ENCODE measurements at places on chromosomes 7 and 10.

- DNase-seq = no peak
These were observed 213.8 kb downstream of the MGMT start for GRCh38 chr10:129680661-129681344.

DNA sequence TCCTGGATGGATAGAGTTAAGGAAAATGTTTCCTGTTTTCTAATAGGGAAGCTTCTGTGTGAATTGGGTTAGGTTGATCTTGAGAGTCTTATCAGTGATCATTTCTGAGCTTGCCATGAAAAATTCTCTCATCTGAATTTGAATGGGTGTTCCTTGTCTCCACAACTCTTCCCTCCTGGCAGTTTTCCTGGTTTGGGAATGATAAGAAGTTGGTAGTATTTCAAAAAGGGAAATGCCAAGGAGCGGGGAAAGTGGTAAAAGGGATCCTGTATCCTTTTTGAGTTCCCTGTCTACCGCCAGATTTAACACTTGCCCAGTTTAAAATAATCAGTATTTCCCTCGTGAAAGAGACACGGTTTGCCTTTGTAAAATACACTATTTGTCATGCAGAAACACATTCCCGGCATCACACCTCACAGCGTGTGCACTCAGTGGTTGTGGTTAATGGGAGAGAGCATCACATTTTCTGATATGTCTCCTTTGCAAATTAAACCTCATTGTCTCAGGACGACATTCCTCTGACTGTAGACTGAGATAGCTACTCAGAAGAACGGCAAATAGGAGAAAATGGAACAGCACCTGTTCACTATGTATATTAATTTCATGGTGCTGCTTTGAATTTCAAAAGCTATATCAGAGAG lies 113.2 kb upstream of the IFRD1 start:
- DNase-seq = no peak

DNA sequence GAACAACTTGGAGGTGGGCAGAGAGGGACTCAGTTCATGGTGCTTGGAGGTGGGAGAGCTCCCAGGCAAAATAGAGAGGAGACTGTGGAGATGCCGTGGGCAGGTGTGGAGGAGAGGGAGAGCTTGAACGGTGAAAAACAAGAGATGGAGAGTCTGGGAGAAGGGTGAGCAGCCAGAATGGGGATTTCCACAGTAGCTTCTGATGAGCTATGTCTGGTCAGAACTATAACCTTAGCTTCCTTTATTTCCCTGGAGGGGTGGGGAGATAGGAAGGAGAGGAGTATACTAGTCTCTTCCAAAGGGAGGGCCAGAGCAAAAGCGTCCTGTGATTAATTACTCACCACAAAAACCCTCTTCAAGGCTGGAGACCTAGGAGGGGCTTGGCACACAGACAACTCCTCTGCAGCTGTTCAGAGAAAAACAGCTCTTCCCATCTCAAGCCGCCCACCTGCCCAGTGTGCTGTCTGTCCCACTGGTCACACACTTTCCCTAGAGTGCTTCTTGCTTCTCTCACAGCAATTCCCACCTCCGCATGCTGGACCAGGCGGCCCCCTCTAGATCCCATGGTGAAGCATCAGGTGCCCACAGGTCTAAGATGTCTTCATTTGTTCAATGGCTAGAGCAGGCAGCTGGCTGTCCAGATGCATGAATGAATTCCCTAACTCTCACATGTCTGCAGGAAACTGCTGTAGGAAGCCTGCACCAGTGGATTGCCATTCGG lies 41.9 kb downstream of the TAS2R41 start:
- DNase-seq = peak; percentile 91

DNA sequence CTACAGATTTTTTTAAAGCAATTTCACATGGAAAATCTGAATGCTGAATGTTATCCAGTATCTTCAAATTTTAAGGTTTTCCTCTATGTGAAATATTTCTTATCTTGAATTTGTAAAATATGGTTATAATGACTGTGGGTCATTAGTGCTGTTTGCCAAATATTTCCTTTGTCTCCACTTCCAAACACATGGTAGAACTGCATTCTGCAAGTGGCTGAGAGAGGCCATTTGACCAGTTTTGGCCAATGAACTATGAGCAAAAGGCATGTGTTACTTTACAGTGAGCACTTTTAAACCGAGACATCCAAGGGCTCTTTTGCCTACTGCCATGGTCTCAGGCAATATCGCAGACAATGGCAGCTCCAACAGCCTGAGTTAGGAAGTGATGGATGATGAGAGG lies 117.2 kb upstream of the RSU1 start:
- no peak for DNase-seq

GRCh38 chr10:102139281-102140110 lies 6.7 kb downstream of the PPRC1 start:
- no peak for DNase-seq

DNA sequence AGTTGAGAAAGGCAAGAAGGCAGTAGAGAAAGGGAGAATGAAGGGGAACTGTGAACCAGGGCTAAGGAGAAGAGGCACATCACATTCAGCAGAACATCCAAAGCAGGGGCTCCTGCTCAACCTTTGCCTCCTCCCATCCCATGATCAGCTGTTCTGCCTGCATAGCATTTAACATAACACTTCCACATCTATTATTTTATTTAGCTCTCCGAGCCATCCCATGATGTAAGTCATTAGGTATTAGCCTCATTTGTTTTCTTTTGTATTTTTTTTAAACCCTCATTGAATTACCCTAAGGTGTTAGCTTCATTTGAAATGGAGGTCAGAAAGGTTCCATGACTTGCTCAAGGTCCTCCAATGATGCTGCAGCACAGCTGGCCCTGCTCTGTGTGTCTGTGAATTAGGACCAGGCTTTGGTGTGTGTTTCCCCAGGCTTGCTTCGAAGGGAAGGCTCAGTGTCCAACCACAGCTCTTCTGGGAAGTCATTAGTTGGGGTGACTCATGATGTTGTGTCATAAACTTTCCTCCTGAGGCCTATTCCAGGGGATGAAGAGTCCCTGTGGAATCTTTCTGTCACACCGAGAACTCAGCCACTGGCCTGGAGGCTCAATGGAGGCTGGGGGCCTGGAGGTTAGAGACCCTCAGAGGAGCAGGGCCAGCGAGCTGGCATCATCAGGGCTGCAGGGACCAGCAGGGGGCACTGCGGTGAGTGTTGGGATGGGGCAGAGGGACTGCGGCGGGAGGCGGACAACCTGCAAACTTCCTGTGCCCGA lies 16.5 kb downstream of the NPFFR1 start:
- peak; percentile 94 for DNase-seq

GRCh38 chr10:3480281-3480989 lies 304.6 kb downstream of the KLF6 start:
- no peak for DNase-seq

GRCh38 chr7:150951521-150951920 lies 26.6 kb downstream of the KCNH2 start:
- no peak for DNase-seq

GRCh38 chr10:104577163-104577562 lies 63.9 kb upstream of the SORCS3 start:
- no peak for DNase-seq

DNA sequence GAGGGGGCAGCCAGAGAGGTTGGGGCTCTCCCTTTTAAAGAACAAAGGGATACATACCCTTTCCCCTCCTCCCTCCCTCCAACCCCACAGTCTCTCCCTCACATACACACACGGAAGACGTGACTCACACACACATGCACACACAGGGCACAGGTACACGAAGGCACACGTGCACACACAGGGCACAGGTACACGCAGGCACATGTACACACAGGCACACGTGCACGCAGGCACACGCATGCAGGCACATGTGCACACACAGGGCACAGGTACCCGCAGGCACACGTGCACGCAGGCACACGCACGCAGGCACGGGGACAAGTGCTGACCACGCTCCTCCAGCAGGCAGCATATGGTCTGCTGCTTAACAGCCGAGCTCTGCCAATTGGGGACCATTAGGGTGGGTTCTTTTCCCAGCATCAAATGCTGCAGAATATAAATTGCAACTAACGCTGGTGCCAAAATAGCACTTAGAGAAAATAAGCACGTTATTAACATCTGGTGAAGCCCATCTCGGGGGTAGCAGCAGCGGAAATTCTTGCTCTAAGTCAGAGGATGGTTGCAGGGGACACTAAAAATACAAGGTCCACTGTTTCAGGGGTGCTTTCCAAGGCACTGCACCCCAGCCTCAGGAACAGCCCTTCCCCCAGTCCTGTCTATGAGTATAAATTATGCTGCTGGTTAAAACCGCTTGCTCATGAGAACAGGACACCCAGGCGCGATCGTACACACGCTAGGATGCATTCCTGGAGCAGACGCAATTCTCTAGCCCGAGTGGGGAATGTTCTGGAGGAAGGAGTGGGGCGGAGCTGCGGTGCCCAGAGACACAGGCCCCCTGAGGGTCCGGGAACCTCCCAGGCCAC lies 55.2 kb upstream of the TNRC18 start:
- DNase-seq = peak; percentile 16

DNA sequence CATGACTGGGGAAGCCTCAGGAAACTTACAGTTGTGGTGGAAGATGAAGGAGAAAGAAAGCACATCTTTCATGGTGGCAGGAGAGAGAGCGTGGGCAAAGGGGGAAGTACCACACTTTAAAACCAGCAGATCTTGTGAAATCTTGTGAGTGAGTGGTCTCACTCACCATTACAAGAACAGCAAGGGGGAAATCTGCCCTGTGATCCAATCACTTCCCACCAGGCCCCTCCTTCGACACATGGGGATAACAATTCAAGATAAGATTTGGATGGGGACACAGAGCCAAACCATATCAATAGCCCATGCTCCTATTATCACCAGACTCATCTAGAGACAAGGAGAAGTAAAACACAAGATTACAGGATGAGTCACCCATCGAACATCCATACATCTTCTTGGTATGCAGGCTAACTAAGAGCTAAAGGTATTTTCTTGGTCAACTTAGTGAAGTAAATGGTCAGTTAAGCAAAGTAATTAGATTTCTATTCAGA lies 55.3 kb upstream of the YAE1 start:
- DNase-seq = peak; percentile 10

DNA sequence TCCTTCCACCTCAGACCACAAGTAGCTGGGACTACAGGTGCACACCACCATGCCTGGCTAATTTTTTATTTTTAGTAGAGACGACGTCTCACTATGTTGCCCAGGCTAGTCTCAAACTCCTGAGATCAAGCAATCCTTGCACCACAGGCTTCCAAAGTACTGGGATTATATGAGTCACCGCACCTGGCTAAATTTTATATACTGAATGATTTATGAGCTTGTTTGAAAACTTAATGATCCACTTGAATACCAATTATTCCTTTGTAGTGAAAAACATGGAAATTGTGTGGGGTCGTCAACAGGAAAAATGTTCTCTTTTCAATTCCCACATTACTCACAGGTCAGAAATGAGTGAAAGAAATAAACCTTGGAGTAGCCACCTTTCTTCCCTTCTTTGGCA lies 31.3 kb downstream of the RAPGEF5 start:
- DNase-seq = no peak

GRCh38 chr7:81839708-81840369 lies 70.0 kb upstream of the HGF start:
- DNase-seq = no peak

DNA sequence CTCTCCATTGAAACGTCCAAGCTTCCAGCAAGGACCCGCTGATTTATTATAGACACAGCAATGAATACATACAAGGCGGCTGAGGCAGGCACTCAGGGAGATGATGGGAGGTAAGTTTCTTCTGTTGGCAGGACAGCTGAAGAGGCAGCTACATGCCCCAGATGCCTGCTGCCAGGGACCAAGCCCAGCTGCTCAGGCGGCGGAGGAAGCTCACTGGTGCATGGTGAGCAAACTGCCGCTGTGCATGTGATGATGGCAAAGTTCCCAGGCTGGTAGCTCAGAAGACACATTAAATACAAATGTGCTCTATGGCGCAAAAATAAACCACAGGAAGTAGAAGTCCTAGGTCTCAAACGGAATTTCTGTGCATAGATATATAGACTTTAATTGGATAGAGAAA lies 2.3 kb downstream of the DNTT start:
- no peak for DNase-seq

DNA sequence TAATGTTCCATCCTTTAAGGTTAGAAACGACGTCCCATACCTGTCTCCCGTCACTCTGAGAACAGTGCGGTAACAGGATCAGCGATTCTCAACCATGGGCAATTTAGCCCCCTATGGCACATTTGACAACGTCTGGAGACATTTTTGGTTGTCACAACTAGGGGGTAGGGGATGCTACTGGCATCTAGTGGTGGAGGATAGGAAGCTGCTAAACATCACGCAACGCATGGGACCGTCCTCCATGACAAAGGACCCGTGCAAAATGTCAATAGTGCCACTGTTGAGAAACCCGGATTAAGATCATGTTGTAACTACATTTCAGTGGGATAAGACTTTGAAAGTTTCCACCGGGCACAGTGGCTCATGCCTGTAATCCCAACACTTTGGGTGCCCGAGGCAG lies 5.0 kb upstream of the PAXIP1 start:
- no peak for DNase-seq

- DNase-seq = no peak
These were observed 172.0 kb downstream of the PLXNA4 start for GRCh38 chr7:132404261-132404660.

GRCh38 chr10:35613597-35614226 lies 8.6 kb downstream of the GJD4 start:
- peak; percentile 37 for DNase-seq

DNA sequence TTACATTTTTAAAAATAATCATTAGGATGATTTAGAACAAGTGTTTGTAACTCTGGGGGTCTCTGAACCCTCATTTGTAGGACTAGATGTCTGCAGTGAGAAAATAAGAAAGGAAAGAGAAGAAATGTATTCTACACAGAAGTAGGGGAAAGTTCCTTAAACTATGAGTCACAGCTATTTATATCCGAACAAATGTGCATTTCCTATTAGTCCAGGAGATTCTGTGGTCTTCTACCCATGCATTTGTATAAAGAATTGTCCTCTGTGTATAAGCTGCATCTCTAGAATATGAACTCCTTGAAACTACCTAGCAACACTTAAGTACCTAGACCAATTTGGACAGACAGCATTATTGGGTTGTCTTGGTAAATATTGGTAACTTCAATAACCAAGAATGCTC lies 15.9 kb upstream of the CD36 start:
- peak; percentile 77 for DNase-seq

DNA sequence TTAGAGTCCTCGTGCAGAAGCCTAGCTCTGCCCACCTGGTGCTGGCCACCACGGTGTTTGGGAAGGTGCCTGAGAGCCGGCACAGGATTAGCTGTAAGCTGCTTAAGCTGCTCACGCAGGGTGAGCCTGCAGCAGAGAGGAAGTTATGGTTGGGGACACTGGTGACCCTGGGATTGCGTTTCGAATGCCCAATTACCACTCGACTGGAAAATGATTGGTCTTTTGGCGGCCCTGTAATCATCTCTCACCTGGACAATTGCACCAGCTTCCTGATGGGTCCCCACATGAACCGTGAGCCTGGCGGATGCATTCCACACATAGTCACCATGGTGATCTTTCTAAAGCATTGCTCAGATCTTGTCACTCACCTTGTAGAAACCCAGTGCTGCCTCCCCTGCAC lies 442.3 kb upstream of the ZMIZ1 start:
- DNase-seq = no peak

DNA sequence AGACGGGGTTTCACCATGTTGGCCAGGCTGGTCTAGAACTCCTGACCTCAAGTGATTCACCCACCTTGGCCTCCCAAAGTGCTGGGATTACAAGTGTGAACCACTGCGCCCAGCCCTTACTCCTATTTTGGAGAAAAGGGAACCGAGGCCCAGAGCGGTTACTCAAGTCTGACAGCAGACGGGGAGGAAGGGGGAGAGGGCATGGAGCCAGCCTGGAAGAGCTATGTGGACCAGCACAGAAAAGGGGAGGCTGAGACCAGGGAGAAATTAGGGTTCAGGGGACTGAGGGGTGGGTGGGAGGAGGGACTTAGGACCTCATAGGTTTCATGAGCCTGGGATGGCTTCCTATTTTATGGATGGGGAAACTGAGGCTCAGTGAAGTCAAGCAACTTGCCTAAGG lies 1.5 kb downstream of the SFRP5 start:
- no peak for DNase-seq

GRCh38 chr7:19957664-19958063 lies 184.2 kb upstream of the TMEM196 start:
- peak; percentile 15 for DNase-seq
